ENCODE measurements at places on chromosomes 12 and 14.

GRCh38 chr12:130068741-130069140 lies 93.5 kb upstream of the FZD10 start:
- DNase-seq = no peak

DNA sequence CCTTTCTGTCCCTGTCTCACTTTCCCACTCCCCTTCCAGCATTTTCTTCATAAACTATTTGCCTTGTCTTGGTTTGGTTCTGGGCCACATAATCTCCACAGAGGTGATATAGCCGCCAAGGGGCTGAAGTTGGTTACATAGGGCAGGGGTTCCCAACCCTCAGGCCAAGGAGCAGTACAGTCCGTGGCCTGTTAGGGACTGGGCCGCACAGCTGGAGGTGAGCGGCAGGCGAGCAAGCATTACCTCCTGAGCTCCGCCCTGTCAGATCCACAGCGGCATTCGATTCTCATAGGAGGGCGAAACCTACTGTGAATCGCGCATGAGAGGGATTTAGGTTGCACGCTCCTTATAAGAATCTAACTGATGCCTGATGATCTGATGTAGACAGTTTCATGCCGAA lies 80.6 kb upstream of the HIF1A start:
- DNase-seq = no peak

DNA sequence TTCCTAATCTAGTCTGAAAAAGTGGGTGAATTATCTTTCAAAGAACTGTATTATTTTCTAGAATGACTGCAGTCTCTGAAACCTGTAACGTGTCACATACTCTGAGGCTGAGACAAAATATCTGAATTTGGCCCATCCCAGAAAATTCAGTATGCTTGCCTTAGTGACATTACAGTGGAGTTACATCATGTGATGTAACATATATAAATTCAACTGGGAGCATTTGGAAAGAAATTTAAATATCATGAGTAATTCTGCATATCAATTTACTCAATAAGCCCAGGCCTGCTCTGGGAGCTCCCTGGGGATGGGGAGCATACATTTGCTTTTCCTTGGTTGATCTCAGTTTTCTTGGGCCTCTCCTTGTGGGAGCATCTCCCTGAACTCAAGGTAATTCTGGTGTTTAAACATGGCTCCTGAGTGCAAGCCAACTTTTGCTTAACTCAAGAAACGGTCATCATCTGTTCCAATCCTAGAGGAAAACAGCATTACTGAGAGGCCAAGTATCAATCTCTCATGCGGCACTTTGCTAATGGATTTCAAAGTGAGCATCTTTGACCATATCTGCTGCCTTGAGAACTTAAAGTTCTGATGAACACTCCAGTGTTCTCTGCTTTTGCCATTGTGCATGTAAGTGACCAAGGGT lies 54.4 kb downstream of the AKAP6 start:
- no peak for DNase-seq

DNA sequence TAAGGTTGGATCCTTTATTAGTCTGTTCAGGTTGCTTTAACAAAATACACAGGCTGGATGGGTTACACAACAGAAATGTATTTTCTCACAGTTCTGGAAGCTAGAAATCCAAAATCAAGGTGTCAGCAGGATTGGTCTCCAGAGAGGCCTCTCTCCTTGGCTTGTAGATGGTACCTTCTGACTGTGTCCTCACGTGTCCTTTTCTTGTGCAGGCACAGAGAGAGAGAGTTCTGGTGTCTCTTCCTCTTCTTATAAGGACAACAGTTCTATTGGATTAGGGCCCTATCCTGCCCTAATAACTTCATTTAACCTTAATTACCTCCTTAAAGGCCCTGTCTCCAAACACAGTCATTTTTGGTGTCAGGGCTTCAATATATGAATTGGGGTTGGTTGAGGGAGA lies 4.6 kb upstream of the ANKRD33 start:
- DNase-seq = no peak

DNA sequence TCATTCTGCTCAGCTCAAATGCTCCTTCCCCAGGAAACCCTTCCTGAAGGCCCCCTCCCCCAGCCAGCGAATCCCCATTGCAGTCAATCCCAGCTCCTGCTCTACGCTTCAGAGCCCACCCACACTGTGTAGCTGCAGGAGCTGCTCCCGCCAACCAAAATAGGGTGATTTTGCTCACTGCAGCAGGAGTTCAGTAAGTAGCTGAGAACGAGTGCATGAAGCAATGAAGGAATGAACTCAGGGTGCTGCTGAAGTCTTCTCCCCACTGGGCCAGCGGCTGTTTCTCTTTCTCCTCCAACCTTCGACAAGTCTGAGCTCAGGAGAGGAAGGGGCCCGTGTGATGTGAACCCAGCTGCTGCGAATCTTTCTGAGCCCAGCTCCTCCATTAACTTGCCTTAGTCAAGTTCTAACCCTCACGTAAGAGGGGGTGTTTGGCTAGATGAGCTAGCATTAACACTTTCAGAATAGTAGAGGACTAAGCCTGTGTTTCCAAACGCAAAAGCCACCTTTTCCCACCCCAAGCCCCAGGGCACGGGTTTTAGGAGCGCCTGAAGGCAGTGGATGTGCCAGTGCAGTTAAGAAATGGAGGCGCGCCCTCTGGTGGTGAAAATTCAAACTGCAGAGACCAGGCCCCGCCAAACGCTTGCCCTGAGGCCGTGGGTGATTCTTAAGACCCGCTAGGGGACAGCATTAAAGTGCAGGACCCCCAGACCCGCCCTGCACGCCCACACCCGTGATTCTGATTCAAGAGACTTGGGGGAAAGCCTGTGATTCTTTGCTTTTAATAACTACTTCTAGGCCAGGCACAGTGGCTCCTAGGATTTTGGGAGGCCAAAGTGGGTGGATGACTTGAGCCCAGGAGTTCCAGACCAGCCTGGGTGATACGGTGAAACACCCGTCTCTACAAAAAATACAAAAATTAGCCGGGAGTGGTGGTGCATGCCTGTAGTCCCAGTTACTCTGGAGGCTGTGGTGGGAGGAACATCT lies 11.9 kb upstream of the SERPINA4 start:
- no peak for DNase-seq

- no peak for DNase-seq
Observed at GRCh38 chr12:22115711-22116110, 69.7 kb downstream of the CMAS start.

GRCh38 chr12:92543359-92543758 lies 159.4 kb upstream of the PLEKHG7 start:
- DNase-seq = no peak

GRCh38 chr12:65612440-65612839 lies 211.8 kb upstream of the HMGA2 start:
- no peak for DNase-seq

- no peak for DNase-seq
Observed at GRCh38 chr14:77098529-77099353, 683 bp downstream of the CIPC start.

DNA sequence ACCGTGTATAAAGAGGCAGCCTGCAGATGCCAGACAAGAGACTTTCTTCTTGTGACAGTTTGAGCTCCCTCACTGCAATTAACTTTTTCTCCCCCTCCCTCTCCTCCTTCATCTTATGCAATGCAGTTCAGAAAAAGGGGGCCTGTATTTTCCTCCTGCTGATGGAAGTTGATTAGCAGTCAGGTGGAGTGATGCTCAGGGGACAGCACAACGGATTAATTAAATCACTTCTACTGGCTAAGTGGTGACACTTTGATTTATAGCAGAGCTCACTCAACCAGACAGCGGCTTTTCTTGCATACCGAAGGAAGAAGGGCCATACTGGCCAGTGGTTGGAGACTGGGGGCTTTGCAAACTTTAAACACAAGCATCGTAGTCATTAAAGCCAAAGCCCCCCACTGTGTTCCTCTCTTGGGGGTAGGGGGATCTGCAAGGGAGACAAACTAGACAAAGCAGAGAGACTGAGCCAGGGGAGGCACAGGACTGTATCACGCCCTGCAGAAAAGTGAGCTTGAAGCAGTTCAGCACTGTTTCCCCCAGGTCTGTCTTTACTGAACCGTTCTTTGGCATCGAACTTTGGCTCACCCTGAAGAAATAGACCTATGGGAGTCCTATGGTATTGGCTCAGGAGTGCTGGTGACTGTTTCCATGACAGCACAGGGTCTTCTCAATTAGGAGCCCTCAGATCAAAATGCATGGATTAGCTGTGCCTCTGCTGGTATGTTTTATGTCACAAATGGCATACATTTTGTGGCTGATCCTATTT lies 47.7 kb downstream of the SPRING1 start:
- no peak for DNase-seq

DNA sequence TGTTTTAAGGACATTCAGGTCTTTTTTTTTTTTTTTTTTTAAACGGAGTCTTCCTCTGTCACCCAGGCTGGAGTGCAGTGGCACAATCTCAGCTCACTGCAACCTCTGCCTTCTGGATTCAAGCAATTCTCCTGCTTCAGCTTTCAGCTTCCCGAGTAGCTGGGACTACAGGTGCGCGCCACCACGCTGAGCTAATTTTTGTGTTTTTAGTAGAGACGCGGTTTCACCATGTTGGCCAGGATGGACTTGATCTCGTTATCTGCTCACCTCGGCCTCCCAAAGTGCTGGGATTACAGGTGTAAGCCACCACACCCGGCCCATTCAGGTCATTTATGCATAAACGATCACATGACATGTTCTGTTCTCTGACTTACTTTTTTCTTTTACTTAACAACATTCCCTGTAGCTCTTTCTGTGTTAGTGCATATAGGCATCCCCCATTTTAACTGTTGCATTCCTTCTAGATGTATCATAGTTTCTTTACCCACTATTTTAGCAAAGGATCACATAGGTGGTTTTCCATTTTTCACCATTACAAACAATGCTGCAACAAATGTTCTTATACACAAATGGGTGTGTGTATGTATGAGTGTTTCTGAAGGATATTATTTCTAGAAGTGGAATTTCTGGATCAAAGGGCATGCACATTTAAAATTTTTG lies 74.2 kb downstream of the ARF6 start:
- no peak for DNase-seq

- no peak for DNase-seq
Observed at GRCh38 chr12:105843986-105844760, 294.6 kb downstream of the NUAK1 start.

All from iPS DF 19.7 (cell line).